ENCODE measurements at places on chromosomes 13 and 19.

- DNase-seq = no peak
- H3K27ac ChIP-seq = no peak overlapping the region
- no peaks in the 10 kb centered on the region for H3K27me3 ChIP-seq
- H3K4me3 ChIP-seq = no peak overlapping the region
- H3K4me1 ChIP-seq = peaks cover 26% of the 10 kb centered on the region
- no peaks in the 10 kb centered on the region for H3K36me3 ChIP-seq
These were observed 71.5 kb downstream of the SPATA13 start for GRCh38 chr13:24232037-24232436.

GRCh38 chr19:54459282-54460229 is 4.0 kb downstream of the LENG9 start:
- H3K27me3 ChIP-seq = peaks cover 11% of the 10 kb centered on the region
- H3K4me3 ChIP-seq = peak overlapping the region; percentile 82
- peaks cover 8% of the 10 kb centered on the region for H3K36me3 ChIP-seq
- H3K4me1 ChIP-seq = peaks cover 10% of the 10 kb centered on the region
- DNase-seq = no peak
- H3K27ac ChIP-seq = no peak overlapping the region

DNA sequence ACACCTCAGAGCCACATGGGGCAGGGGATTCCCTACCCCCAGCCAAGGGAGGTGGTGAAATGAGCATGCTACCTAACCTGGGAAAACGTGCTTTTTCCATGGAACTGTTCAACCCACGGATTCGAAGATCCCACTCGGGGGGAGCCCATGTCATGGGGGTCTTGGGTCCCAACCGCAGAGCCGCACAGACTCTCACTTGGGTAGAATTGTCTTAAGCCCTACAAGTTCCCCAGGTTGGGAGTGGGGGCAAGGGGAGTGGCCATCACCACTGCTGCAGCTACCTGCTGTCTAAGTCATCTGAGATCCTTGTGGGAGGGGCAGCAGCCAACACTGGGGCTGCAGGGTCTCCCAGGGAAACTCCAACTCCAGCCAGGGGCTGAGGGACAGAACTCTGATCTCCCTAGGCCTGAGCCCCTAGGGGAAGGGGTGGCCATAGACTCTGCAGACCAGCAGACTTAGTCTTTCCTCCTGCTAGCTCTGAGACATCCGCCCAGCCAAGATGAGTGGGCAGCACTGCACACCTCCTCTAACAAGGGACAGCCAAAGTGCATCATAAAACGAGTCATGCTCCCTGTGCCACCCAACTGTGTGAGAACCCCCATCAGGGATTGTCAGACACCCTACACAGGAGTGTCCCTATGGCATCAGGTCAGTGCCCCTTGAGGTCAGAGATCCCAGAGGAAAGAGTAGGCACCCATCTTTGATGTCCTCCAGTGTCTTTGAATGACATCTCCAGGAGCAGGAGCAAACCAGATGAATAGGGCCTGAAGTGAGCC is 610.4 kb upstream of the SLITRK6 start:
- H3K27me3 ChIP-seq = no peaks in the 10 kb centered on the region
- no peaks in the 10 kb centered on the region for H3K4me1 ChIP-seq
- H3K27ac ChIP-seq = no peak overlapping the region
- H3K4me3 ChIP-seq = no peak overlapping the region

DNA sequence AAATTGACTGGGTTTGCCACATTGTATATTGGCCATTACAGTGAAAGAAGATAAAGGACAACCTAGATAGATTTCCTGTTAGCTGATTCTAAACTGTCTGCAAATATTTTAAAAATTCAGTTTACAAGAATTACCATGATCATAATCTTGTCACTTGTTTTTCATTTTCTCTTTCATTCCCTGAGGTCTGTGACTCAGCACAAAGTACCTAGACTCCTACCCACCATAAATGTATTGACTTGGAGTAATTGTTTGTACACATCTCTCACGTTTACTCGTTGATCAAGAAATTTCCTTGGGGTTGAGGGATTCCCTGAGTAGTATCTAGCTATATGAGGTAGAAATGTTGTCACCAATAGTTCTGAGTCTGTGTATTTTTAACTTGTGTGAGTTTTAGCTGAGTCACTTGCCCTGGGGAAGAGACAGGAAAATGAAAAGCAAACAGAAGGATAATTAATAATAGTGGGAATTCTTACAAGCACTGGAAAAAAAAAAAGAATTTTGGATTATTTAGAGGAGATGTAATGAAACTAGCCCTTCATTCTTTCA is 299.2 kb upstream of the DACH1 start:
- H3K4me1 ChIP-seq = peaks cover 6% of the 10 kb centered on the region
- no peaks in the 10 kb centered on the region for H3K27me3 ChIP-seq
- no peaks in the 10 kb centered on the region for H3K36me3 ChIP-seq

DNA sequence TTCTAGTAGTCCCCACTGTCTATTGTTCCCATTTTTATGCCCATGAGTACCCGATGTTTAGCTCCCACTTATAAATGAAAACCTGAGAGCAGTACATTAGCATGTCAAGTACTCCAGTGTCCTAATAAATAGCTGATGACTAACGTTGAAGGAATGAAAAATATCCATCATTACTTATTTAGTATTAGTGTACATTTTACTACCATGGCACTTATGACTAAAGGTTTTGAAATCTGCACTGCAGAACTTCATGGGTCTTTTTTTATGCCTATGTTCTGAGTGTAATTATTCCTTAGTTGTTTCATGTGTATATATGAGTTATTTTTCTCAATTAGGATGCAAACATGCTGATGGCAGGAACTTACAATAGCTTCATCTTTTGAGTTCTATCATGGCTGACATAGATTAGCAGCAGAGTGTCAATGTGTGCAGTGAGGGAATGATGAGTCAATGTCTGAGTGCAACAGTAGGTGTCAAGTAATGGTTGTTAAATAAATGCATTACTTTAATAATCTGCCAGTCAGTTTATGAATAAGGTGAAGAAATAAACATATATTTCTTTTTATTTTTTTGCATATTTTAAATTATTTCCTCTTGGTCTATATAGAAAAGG is 188.4 kb downstream of the ITGBL1 start:
- H3K4me1 ChIP-seq = no peaks in the 10 kb centered on the region
- no peak for DNase-seq
- H3K27ac ChIP-seq = no peak overlapping the region
- H3K4me3 ChIP-seq = no peak overlapping the region
- H3K27me3 ChIP-seq = no peaks in the 10 kb centered on the region

DNA sequence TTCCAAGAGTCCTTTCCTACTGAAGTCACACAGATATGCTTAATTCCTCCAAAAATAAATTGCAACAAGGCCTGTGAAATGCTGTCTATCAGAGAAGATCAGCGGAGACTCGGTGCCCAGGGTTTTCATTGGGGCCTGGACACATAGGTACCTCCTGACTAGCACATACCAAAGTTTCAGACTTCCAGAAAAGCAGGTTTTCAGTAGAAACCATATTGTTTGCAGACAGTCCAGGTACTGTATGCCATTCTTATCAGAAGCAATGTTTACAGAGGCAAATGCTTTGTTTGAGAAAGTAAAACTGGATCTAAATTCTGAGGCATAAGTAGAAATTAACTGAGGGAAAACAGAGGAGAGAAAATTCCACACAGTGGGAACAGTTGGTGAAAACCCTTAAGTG is 12.8 kb downstream of the ZNF229 start:
- H3K27ac ChIP-seq = no peak overlapping the region
- H3K4me1 ChIP-seq = no peaks in the 10 kb centered on the region
- no peak overlapping the region for H3K4me3 ChIP-seq
- peaks cover 59% of the 10 kb centered on the region for H3K36me3 ChIP-seq

DNA sequence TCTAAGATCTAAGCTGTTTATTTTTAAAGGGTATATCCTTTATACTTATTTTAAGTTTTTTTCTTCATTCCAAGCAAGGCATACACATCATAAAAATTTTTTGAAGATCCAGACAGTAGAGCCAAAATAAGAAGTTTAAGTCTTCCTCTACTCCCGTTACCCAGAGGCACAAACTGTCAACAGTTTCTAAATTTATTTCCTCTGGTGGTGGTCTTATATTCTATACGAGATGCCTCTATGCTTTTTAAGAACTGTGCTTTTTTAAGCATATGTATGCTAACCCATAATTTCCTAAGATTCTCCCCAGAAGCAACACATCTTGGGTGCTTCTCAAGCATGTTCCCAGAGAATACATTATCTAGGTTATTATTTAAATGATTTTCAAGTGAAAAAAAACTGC is 383.6 kb downstream of the COG6 start:
- H3K27me3 ChIP-seq = no peaks in the 10 kb centered on the region
- no peak overlapping the region for H3K27ac ChIP-seq
- no peaks in the 10 kb centered on the region for H3K36me3 ChIP-seq
- DNase-seq = no peak
- no peak overlapping the region for H3K4me3 ChIP-seq

- no peaks in the 10 kb centered on the region for H3K36me3 ChIP-seq
- peak; percentile 30 for DNase-seq
- peaks cover 63% of the 10 kb centered on the region for H3K4me1 ChIP-seq
- H3K27ac ChIP-seq = peak overlapping the region; percentile 98
- H3K27me3 ChIP-seq = peaks cover 11% of the 10 kb centered on the region
These were observed 67.0 kb upstream of the SERP2 start for GRCh38 chr13:44306371-44307192.

GRCh38 chr19:35618857-35619256 is 6.3 kb downstream of the HAUS5 start:
- no peak for DNase-seq
- H3K4me1 ChIP-seq = peaks cover under 1% of the 10 kb centered on the region
- H3K36me3 ChIP-seq = peaks cover 3% of the 10 kb centered on the region
- H3K4me3 ChIP-seq = no peak overlapping the region

GRCh38 chr19:56671613-56671994 is at the start of gene ZNF835:
ZNF835 (minus strand) TSS chr19:56671757; CDS start chr19:56665198, 6,559 bp downstream.
- DNase-seq = no peak
- H3K4me3 ChIP-seq = no peak within 1 kb of the TSS
- H3K27ac ChIP-seq = no peak within 1 kb of the TSS
- no peaks in the 10 kb centered on the region for H3K4me1 ChIP-seq
- H3K27me3 ChIP-seq = no peaks in the 10 kb centered on the region

All from neural crest cell (in vitro differentiated cells).